ENCODE measurements at places on chromosomes 7 and 10. TPM values are rescaled to one million over a fixed set of nuclear protein-coding genes. Genes with fewer than 3 reads are reported as not detected.

GRCh38 chr10:124599588-124600050, 138.0 kb downstream of the LHPP start:
- no peak for DNase-seq

GRCh38 chr7:116087291-116087690, 56.7 kb upstream of the TFEC start:
- no peak for DNase-seq

GRCh38 chr7:18444826-18445225, 50.7 kb upstream of the HDAC9 start:
- DNase-seq: no peak

GRCh38 chr10:109919220-109919619, 4.1 kb downstream of the XPNPEP1 start:
- no peak for DNase-seq

GRCh38 chr7:91898240-91898992, 17.9 kb upstream of the MTERF1 start:
- DNase-seq: no peak

GRCh38 chr7:111145472-111145871, 54.5 kb downstream of the LRRN3 start:
- no peak for DNase-seq

DNA sequence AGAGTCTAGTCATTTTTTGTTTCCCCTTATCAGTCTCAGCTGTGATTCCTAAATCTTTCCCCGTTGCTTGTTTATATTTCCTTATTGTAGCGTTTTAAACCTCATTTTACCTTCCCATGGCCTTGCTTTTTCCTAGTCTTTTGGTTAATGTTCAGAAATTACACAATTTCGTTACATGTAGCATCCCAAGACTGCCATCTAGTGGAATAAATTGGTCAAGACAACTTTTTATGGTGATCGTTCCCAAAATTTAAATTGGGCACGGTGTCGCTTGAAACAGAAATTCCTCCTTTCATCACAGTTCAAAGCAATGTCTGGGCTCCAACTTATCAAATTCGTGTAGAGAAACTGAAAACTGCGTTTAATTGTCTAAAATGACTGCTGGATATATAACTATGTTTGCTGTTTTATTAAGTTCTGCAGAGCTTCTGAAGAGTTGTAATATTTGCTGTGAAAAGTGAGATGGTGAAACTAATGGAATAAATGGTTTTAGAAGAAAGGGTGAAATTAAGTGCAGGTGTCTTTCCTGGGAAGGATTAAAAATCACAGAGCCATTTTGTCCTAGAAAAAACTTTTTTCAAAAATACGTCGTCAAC, 370.2 kb downstream of the PHF14 start:
- DNase-seq: peak; percentile 31

DNA sequence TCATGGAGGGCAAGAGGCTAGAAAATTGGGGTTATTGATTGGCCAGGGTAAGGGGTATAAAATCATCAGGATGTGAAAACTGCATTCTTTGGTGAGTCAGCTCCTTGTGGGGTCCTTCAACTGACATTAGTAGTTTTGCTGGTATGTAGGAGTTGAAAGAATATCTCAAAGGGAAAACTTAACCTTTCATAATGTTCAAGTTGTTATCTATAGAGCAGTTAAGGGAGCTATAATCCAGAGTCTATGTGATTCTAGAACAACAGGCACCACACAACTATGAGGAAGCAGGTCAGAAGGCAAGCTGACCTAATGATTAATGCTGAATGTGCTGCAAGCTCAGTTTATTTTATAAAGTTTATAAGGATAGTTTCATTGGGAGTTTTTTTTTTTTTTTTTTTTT, 13.7 kb downstream of the PRPS1L1 start:
- peak; percentile 59 for DNase-seq

- no peak for DNase-seq
Measured at GRCh38 chr7:99694201-99694911, 14.6 kb upstream of the CYP3A5 start.

GRCh38 chr7:106757846-106758245, 96.9 kb upstream of the CCDC71L start:
- DNase-seq: no peak

DNA sequence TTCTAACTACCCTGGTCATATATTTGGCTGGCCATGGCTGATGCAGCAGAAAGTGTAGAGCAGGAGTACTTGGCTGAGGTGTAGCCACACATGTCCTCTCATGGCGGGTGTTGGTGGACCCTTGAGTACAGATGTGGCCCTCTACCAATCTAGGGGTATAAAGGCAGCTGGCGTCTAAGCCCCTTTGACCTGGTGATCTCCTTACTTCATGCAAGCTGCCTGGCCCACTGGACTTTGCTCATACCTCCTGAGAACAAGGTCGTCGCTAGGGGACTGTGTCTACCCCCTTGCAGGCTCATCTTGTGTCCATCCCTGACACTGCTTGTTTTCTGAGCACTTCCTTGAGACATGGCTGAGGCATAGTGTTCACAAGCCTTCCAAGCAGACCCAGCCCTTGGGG, 287.8 kb downstream of the RPS24 start:
- no peak for DNase-seq

DNA sequence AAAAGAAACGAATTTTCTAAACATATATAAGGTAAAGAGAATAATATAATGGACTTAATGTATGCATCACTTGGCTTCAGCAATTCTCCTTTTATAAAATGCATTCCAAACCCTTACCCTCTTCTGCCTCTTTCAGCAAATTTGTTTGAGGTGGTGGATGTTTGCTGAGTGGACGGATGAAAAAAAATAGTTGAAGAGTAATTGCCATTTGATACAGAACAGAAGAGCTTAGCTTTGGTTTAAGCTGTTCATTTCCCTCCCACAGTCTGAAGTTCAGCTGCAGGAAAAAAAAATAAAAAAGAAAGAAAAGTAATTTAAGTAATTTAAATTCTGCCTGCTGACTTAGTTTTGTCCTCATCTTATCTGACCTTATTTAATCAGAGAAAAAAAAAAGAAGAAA, 138.6 kb downstream of the GALNT17 start:
- no peak for DNase-seq

- DNase-seq: no peak
Measured at GRCh38 chr10:76309741-76310587, 878.5 kb downstream of the LRMDA start.

DNA sequence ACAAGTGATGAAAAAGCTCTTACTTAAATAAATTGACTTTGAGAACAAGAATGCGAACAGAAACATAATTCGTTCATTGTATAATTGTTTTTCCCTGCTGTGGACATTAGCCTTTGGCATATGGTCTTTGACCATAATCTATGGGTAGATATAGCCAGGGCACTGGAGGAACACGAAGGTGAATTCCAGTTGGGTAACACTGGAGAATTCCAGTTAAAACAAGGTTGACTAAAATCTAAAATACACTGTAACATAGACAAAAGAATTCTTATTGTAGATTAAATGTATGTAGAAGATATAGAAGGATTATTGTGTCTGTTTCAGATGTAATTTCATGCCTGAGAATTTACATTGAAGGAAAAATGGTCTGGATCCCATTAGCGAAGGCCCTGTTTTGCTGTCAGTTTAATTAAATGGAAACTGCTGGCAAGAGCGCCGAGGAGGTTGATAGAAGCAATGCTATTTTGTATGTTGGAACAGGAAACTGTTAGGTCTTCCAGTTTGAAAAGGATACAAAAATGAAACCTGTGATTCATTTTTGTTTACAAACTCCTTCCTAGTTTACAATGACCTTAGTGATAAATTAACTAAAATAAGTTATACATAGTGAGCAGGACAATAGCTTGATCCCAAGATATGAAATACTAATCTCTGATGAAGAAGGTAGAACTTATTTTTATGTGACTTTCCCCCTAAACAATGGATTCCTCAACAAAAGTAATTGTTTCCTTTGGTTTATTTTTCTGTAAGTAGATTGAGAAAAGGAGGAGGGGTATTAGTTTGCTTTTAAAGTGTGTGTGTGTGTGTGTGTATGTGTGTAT, 68.9 kb downstream of the ARID5B start:
- DNase-seq: no peak

DNA sequence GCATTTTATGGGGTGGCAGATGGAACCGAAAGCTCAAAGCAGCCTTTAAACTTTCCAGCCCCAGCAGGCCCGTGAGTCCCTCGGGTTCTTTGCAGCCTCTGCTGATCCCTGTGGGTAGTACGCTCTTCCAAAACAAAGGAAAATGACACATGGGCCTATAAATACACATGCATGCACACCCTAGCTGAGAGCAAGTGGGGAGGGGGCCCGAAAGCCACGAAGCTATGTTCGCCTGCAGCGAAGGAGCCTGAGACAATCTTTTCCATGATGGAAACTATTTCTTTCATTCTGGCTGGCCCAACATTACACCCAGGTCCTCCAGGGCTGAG, 32.2 kb downstream of the CALML5 start:
- no peak for DNase-seq

- DNase-seq: no peak
Measured at GRCh38 chr10:49327036-49327813, 28.3 kb downstream of the C10orf71 start.

DNA sequence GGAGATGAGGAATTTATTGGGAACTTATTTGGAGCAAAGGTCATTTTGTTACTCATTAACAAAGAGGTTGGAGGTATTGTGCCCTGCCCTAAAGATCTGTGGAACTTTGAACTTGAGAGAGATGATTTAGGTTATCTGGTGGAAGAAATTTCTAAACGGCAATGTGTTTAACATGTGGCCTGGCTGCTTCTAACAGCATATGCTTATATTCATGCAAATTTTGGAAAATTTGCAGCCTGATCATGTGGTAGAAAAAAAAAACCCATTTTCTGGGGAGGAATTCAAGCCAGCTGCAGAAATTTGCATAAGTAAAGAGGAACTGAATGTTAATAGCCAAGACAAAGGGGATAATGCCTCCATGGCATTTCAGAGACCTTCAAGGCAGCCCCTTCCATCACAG, 10.7 kb upstream of the PANK1 start:
- DNase-seq: no peak

Gene OPN1SW
- not detected for total RNA-seq

Gene KMT2C
- 71.1 TPM for total RNA-seq

Gene ADRA2A
- total RNA-seq: 5.4 TPM

Gene TRIL
- total RNA-seq: 0.47 TPM

Gene SPDYE2B
- total RNA-seq: not detected

Gene TEX36
- total RNA-seq: not detected

Gene ACTL6B
- not detected for total RNA-seq
